ENCODE measurements at places on chromosomes 6 and 20.

DNA sequence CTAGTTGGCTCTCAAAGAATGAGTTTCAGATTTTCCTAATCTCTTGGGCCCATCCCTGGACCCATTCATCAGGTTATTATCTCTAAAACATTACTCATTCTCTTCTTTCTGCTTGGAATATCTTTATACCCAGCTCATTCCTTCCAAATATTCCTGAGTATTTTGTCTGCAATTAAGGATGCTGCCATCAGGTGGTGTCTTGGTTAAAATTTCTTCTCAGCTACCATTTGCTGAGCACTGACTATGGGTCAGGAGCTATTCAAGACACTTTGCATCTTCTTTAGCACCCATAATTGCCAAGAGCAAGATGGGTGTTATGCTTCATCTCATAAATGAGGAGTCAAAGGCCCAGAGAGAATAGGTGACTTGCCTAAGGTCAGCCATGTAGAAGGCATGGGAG is 8.4 kb downstream of the SUN5 start:
- DNase-seq, result no peak

GRCh38 chr6:42224222-42225028 is 6.8 kb upstream of the MRPS10 start:
- DNase-seq, result no peak

DNA sequence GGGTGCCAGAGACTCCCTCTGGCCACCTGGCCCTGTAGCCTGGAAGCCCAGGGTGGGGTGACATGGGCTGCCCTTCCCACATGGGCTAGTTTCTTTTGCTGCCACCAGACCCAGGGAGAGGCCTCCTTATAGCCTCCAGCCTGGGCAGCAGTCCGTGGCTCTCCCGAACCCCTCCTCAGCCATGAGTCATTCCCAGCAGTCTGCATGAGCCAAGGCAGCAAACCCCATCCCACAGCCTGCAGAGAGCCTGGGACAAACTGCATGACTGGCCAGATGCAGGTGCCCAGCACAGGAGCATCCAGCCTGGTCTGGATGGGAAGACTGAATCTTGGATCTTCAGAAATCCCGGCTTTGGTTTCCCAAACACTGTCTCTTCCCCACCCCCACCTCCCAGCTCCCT is 75.7 kb downstream of the MRPL14 start:
- no peak for DNase-seq

DNA sequence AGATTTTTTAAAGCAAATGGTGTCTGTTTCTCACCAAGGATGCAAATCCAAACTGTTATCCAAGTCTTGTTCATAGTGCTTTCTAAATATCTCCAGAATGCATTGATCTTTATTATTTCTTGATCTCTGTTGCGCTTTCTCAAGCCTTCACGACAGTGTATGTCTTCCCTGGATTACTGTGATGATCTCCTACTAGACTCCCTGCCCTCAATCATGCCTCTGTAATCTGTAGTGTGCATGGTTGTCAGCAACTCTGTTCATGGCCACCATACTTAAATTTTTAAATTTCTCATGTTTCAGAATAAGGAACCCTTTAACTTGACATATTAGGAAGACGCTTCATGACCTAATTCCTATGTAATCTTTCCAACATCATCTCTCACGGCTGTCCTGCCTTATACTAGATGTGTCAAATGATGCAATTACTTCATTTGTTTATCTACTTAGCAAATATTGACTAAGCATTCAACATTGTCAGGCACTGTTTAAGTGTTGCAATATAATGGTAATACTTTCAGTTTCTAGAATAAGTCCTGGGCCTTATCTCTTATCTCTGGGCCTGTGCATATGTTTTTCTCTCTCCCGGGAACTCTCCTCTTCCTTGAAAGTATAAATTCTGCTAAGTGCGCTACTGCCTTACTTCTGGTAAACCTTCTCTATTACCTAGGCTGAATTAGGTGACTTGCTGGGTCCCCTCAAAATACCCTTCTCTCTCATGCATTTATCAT is 25.6 kb upstream of the AHI1 start:
- DNase-seq, result no peak

DNA sequence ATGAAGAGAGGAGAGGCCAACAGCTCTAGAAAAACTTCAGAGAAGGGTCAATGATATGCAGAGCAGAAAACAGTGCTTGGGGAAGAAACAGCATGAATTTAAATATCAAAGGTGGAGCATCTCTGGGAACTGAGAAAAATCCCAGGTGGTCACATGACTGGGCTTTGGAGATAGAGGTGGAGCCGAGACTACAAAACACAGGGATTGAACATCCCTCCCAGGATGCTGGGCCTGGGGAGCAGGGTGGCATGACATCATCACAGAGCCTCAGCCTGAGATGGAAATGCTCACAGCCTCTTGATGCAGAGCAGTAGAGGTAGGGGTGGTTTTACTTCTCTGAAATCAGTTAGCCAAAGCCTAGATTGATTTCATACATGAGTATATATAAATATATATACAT is 529.5 kb downstream of the PRKN start:
- DNase-seq, result no peak

GRCh38 chr6:145883263-145883662 is 68.7 kb upstream of the FBXO30 start:
- DNase-seq, result no peak
